ENCODE measurements at places on chromosomes 2 and 18. TPM values are rescaled to one million over a fixed set of nuclear protein-coding genes. Genes with fewer than 3 reads are reported as not detected.

SCYGR4 gene
- total RNA-seq: not detected

FTCDNL1 gene
- total RNA-seq: 0.53 TPM

CCDC74B gene
- 6.8 TPM for total RNA-seq

TLX2 gene
- total RNA-seq: 0.06 TPM

CCDC138 gene
- total RNA-seq: 2.0 TPM

TEX44 gene
- not detected for total RNA-seq

UPP2 gene
- total RNA-seq: not detected

DNAH6 gene
- 0.13 TPM for total RNA-seq

CNTNAP5 gene
- total RNA-seq: not detected
